Fibroblast of skin of right quadriceps (primary cell): ENCODE measurements at places on chromosomes 6 and 20.

GRCh38 chr6:131954775-131955107, 3.6 kb upstream of the CCN2 start:
- peak; percentile 98 for DNase-seq

- DNase-seq: peak; percentile 63
These were observed 192.5 kb upstream of the MCHR2 start for GRCh38 chr6:100186552-100186951.

- no peak for DNase-seq
These were observed 37.5 kb downstream of the HNF4A start for GRCh38 chr20:44392776-44393607.

DNA sequence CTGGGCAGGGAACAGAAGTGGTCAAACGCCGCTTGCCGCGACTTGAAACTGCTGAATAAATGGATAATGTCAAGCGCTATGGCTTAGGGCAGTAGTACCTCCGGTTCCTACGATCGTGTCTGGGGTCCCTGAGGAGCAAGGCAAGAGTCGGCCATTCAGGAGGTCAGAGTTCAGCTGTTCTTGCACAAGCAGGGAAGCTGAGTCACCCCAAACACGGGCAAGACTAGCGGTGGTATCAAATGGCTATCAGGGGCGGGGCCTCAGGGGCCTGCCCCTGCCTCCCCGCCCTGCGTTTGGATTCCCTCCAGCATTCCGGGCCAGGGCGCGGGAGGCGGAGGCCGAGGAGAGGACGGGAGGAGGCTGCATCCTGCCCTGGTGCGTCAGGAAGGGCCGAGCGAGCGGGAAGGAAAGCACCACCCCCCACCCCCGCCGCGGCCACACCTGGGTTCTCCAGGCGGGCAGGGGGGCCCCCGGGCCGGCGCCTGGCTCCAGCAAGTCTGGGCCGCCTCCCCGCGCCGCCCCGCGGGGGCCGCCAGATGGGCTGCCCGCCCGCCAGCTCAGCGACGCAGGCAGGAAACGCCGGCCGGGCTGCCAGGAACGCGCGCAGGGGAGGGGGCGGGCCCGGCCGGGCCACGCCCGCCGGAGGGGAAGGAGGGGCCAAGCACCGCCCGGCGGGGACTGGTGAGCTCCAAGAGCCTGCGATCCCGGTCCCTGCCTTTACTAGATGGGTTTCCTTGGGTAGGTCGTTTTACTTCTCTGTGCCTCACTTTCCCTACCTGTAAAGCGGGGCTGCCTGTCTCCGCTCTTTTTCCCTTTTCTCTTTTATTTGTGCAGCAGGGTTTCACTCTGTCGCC, 32.2 kb upstream of the ID1 start:
- peak; percentile 99 for DNase-seq

DNA sequence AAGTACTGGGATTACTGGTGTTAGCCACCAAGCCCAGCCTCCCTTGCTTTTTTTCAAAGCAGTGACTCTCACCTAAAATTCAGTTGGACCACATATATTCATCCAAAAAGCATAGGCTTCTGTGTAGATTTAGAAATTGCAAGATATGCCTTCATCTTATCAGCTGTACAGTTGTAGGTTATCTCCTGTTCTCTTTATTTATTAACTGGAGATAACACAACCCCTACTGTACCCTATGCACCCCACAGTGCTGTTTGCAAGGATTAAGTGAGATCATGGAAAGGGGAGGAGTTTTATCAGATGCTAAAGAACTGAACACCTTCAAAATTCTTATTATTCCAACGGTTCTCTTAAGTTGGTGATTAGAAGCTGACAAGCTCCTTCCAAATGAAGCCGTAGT, 164.4 kb upstream of the JARID2 start:
- no peak for DNase-seq

DNA sequence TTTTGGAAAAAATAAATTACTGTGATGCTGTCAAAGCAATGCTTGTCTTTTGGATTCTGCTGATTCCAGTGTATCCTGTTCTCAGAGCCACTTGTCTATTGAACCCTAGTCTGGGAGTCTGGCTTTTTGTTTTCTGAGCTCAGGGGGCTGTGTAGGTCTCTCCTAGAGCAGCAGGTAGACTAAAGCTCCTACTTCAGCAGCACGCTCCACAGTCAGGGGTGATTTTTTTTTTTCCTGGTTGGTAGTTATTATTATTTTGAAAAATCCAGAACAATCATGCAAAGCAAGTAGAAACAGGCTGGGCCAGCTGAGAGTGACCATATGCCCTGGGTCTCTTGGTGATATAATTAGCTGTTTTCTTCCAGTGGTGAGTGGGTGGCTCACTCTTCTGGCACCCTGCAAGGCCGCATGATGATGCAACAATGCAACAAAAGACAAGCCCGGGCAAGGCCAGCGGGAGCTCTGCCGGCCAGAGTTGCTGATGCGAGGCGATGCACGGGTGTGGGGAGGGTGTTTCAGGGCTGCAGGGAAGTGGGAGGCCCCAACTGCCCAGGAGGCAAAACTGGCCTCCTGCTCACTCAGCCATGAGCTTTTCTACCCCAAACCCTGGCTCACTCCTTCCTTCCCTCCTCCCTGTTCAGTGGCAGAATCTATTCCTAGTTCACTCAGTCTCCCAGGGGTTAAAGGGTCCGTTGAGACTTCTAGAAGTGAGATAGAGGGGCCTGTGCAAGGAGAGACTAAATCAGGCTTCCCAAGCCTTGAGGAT, 11.5 kb upstream of the CDKN1A start:
- peak; percentile 68 for DNase-seq

GRCh38 chr6:87364602-87365252, 20.1 kb downstream of the C6orf163 start:
- DNase-seq: no peak

DNA sequence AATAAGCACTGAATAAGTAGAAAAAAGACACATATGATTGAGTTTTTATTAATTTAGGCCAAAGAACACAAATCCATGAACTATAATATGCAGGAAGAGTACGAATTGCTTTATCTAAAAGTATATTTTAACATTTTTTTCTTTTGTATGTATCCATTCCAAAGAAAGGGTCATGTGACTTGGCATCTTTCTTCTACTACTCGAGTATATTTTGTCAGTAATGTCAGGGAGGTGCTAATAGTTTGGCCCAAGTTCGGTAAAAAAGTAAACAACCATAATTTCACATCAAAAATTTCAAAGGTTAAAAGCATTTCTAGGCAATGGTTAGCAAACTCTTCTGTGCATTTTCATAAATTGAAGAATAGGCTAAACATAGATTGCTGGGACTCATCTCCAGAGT, 18.7 kb downstream of the DEFB110 start:
- no peak for DNase-seq

DNA sequence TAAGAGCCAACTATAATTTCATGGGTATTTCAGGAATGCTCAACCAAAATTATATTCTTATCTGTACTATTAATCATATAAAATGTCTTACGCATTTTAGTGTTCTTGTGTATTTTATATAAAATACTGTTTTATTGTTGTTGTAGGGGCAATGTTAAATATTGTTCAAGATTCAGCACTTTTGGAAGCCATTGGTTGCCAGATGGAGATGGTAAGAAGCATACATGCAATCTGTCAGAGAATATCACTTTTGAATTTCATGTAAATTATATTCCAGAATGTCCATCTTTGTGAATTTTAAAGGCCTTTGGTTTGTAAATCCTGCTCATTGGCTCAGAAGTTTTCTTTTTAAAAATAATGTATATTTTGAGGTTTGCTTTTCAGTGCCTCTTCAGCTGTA, 50.0 kb upstream of the ADIG start:
- DNase-seq: no peak

GRCh38 chr6:84466511-84466910, 239.1 kb upstream of the CEP162 start:
- DNase-seq: peak; percentile 46

DNA sequence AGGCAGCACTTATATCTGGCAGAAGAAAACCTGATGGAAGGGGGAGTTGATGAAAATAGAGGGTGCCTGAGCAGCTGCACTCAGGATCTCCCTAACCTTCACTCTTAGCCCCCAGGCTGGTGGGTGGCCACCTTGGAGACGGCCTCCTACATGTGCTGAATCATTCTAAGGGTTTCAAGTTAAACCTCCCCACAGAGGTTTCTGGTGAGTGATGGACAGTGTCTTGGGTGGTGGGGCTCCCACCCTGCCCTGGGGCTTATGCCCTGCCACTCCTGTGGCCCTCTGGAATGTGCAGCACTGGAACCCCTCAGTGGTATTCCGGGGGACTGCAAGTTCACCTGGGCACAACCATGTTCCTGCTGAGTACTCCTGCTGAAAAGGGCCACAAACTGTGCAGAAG, 357.2 kb downstream of the CD83 start:
- no peak for DNase-seq

DNA sequence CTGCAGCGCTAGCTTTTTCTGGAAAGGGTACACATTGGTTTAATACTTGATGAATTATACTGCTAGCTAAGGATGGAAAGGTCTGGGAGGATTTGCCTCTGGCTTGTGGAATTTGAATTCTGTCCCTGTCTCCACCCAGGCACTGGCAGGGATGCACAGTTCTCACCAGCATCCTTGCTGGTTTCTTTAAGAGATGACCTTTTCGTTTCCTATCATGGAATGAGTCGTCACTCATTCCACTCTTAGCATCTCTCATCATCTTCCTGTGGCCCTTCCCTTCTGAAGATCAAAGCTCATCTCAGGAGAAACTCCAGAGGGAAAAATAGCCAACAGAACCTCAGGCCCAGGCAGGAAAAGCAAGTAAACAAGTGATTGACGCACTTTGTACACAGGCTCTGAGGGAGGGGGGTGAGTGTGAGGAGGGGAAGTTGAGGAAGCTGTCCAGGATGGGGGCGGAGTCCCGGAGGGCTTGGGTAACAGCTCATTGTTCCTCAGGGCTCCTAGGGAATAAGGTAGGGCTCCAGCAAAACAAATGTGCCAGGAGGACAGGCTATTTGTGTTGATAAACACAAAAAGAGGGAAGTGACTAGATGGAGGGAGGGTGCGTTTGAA, 25.7 kb upstream of the SAYSD1 start:
- no peak for DNase-seq

- DNase-seq: peak; percentile 84
These were observed 115.3 kb downstream of the LCA5 start for GRCh38 chr6:79421707-79422484.
